Left cardiac atrium (tissue), 4 donors: ENCODE measurements at places on chromosomes 11 and 22.
A peak's percentile ranks its signal among the peaks of the same experiment; 100 is the strongest.

DNA sequence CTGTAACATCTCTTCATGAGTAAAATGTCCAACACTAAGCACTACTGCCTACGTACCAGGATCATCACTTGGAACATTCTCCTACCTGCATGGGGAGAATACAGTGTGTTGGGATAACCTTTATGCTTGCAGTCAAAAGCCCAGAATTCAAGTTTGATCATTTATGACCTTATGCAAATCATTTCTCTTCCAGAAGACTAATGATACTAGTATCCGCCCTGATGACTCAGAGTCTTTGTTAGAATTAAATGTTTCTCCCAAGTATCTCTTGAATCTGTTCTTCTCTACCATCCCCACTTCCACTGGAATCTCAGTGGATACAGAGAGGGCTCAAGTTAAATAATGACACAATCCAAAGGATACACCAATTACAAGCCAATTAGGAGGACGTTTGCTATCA is 12.4 kb downstream of the MAJIN start:
- DNase-seq: no peak

DNA sequence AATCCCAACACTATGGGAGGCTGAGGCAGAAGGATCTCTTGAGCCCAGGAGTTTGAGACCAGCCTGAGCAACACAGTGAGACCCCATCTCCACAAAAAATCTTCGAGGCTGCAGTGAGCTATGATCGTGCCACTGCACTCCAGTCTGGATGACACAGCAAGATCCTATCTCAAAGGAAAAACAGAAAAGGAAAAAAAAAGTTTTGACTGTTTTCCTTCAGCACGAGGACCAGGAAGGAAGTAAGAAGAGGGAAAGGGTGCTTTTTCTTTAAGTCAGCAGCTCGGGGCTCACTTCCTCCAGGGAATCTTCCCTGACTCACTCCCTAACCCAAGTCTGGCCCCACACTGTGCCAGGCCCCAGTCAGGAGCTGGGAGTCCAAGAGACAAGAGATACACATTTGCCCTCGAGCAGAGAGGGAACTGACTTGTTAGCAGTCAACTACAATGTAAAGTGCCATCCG is 14.2 kb downstream of the ARRB1 start:
- DNase-seq: peak; percentile 63

- no peak for DNase-seq
Observed at GRCh38 chr11:72511393-72512047, 77.2 kb upstream of the CLPB start.

- DNase-seq: peak; percentile 43
Observed at GRCh38 chr11:125591649-125592304, 875 bp upstream of the STT3A start.

DNA sequence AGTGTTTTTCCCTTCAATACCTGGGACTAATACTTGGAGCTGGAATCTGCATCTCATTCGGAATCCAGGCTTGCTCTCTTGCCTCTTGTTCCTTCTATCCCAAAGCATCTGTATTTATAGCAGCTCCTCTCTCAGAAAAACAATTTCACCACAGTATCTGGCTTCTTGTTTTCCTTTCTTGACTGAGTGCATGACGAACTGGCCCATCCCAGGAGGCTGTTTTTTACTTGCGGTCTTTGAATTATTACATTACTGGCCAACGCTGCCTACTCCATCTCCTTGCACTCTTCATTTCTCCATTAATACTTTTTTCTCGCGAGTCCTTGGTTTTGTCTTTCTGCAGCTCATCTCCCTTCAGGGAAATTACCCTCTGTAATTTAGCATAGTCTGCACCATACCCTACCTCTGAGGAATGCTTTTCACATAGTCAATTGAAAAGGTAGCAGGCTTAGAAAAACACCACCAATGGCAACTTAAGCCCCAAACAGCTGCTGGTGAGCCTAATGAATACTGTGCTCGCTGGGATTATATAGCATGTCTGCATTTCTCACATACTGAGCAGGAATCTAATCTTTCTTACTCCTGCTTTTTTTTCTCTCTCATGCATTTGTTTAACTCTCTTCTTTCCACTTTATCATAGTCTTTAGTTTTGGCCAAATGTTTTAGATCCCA is 277.4 kb upstream of the SESN3 start:
- no peak for DNase-seq

GRCh38 chr11:65424205-65425104 is 1.9 kb downstream of the NEAT1 start:
- DNase-seq: peak; percentile 46

GRCh38 chr11:73003088-73003487 is 139.0 kb downstream of the FCHSD2 start:
- DNase-seq: no peak

GRCh38 chr11:82718307-82718706 is 15.4 kb downstream of the FAM181B start:
- no peak for DNase-seq

DNA sequence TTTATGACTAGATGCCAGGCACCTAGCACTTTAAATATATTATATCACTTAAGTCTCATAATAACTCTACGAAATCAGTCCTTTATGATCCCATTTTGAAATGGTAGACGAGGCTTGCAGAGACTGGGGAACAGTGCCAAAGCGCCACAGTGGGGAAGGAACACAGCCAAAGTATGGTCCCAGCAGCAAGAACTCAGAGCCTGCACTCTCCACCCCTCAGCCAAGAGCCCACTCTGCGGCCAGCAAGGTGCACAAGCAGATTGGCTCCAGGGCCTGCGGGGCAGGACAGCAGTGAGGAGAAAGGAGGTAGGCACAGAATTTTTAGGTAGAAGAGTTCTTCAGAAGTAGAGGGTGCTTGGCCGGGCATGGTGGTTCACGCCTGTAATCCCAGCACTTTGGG is 61.4 kb downstream of the NRXN2 start:
- no peak for DNase-seq

DNA sequence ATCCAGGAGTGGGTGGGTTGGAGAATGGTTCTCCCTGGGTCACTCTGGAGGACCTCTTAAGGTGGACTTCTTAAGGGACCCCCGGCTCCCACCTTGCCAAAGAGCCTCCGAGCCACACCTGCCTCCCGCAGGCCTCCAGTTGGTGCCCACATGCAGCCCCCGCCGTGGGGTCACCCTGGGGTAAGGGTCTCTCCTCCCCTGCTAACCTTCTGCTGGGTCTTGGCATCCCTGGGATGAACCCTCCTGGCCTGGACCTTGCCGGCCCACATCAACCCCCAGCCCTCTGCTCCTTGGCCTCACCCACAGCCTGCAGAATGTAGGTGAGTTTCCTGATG is 12.5 kb upstream of the MUC6 start:
- DNase-seq: no peak

- DNase-seq: peak; percentile 87
Observed at GRCh38 chr22:38398609-38399461, 56.2 kb downstream of the KCNJ4 start.

DNA sequence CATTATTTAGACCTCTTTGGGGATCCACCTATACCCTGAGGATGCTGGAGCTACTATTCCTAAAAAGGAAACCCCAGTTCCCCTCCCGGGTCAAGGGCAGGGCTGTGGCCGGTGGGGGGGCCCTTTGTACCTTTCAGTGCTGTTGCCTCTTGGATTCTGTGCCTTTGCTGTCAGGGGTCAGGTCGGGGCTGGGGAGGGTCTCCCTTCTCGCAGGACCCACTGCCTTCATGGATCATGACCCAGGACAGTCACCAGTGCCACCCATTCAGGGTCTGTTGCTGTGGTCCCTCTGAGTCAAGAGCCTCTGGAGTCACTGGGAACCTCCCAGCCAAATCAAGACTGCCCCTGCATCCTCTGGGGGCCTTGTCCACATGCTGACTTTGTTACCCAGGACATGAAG is 78.1 kb upstream of the CCND1 start:
- no peak for DNase-seq

DNA sequence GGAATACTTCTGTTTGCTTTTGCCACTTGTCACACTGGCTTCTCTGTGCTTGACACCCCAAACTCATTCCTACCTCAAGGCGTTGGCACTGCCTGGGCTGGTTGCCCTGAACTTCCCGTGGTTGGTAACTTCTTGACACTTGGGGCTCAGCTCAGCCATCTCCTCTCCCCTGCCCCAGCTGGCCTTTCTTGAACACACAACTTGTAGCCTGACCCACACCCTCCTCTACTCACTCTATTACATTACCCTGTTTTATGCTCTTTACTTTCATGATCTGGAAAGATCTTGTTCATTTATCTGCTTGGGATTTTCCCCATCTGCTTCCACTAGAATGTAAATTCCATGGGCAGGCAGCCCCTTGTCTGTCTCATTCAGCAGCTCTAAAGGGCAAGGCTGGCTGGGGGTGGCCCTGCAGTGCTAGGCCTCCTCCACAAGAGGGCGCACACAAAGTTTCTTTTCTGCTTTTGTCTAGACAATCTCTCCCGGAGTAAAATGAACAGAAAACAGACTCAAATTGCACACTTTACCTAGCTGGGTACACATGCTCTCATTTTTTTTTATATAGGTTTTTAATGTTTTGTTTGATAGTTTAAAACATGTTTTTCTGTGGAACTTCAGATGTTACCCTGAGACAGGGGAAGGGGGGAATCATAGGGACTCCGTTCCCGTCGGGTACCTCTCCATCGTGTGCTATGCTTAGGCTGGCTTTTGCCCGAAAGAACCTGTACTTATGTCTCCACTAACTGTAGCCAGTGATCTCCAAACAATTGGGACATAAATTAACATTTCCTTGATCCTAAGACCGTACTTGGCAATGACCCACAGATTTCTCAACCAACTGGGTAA is 16.4 kb upstream of the MRGPRX2 start:
- DNase-seq: peak; percentile 45

DNA sequence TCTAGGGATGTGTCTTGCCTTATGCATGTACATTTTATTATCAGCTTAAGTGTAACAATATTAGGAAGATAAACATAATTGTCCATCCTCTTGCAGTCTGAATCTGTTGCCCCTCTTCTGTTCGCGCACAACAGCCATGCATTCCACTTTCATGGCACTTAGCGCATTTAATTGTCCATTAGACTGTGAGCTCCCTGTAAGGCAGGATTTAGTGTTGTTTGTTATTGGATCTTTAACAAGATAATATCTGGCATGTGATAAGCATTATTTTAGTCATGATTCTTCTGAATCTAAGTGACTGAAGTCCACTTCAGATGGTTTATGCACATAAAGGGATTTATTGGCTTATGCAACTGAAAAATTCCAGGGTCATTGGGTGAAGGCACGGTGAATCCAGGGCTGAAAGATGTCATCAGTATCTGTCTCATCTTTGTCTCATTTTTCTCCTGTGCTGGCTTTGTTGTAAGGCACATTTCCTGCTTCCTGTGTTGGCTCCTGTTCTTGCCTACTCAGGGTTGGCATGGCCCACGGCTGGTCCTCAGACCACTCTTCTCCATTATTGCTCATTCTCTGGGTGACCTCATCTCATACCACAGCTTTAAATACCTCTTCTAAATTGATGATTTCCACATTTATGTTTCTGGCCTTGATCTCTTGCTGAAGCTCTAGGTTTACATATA is 37.6 kb downstream of the ATXN10 start:
- no peak for DNase-seq

DNA sequence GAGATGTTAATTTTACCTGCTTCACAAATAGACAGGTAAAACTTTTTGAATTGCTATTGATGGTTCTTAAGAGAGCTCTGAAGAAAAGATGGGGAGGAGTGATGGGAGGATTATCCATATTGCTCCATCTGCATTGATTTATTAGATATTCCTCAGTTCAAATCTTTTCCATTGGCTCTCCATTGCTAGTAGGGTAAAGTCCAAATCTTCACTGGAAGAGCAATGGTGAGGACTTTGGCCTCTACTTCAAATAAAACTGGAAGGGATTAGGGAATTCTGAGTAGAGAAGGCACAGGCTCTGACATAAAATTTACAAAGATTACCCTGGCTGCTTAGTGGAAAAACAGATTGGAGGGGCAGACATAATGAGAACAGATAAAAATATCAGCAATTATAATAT is 1024.1 kb downstream of the LRRC4C start:
- no peak for DNase-seq

- peak; percentile 12 for DNase-seq
Observed at GRCh38 chr22:19810381-19811201, 44.1 kb downstream of the GNB1L start.

GRCh38 chr22:29442976-29443375 is 4.6 kb downstream of the RFPL1 start:
- DNase-seq: no peak

GRCh38 chr22:46622081-46622521 is 1.9 kb downstream of the GRAMD4 start:
- DNase-seq: peak; percentile 81

DNA sequence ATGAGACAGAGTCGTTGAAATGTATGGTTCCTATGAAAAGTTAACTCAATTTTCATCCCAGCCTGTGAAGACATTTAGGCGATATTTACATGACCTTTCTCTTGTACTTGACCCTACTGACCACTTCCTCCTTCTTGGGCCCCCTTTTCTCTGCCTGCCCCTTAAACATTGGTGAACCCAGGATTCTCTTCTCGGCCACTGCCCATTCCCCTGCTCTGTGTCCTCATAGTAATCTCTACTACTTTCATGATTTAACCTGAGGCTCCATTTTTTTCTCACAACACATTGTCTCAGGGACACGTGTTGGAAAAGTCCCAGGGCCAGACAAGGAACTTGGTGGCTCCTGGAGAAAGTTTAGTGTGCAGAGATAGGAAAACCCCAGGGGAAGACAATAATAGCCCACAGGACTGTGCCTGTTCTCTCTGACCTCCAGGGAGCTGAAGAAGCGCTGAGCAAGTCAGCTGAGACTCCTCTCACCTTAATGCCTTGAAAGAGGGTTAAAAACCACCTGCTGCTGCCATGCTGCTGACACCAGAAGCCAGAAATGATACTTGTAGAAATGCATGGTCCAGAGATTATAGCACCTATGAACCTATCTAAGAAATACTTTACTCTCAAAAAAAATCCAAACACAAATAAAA is 42.5 kb upstream of the SPATA19 start:
- no peak for DNase-seq

- DNase-seq: no peak
Observed at GRCh38 chr11:102338479-102339010, 8.5 kb upstream of the BIRC2 start.

GRCh38 chr22:37220543-37220981 is 8.3 kb upstream of the SSTR3 start:
- DNase-seq: no peak

GRCh38 chr11:126999366-126999765 is 1.2 kb downstream of the KIRREL3 start:
- no peak for DNase-seq

DNA sequence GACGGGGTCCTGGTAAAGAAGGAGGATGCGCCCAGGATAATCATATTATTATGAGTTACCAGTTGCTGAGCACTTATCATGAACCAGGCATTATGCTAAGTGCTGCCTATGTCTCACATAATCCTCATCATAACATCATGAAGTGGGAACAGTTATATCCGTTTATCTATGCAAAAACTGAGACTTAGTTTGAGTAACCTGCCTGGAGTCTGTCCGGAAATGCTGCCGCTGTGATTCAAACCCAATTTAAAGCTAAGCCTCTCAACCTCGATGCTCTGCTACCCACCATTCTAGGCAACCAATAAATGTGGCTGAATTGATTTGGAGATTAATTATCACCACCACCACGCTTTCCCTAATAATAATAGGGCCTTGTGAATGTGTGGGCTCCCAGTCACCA is 111.5 kb upstream of the CLMP start:
- no peak for DNase-seq

DNA sequence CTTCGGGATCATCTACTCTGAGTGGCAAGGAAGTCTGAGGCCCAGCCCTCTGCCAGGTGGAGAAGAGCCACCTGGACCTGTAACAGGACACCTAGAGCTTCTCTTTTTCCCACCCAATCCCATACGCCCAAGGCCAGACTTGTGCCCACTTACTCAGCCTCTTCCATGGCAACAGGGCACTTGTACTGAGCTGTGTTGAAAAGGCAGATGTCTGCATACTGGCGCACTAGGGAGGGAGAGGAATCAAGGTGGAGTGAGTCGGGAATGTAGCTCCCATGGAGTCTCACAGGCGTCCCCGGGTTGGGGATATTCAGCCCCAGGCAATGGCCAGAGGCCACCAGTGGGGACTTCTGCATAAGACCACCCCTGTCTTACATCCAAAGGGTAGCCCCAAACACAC is 36.1 kb downstream of the TPBGL start:
- no peak for DNase-seq
